ENCODE measurements at places on chromosomes 16 and 17.

DNA sequence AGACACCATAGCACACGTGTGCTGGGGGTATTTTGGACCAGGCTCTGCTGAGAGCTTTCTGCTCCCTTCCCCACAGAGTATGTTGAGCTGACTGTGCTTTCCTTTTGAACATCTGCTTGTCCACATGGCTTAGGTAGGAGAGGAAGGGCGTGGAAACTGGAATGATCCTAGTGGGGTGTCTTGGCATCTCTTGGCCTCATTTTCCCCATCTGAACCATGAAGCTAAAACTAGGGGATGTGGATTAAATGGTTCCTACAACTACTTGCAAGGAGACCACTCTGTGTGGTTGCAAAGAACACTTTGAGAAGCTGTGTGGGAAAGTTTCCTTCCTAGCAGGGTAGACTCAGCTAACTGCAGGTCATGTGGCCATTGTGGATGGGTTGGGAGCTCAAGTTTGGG lies 6.7 kb upstream of the NLRC5 start:
- DNase-seq = no peak

GRCh38 chr17:1779571-1780131 lies 17.8 kb downstream of the SERPINF1 start:
- no peak for DNase-seq

- peak; percentile 36 for DNase-seq
Observed at GRCh38 chr16:88782454-88783390, 2.3 kb downstream of the PIEZO1 start.

DNA sequence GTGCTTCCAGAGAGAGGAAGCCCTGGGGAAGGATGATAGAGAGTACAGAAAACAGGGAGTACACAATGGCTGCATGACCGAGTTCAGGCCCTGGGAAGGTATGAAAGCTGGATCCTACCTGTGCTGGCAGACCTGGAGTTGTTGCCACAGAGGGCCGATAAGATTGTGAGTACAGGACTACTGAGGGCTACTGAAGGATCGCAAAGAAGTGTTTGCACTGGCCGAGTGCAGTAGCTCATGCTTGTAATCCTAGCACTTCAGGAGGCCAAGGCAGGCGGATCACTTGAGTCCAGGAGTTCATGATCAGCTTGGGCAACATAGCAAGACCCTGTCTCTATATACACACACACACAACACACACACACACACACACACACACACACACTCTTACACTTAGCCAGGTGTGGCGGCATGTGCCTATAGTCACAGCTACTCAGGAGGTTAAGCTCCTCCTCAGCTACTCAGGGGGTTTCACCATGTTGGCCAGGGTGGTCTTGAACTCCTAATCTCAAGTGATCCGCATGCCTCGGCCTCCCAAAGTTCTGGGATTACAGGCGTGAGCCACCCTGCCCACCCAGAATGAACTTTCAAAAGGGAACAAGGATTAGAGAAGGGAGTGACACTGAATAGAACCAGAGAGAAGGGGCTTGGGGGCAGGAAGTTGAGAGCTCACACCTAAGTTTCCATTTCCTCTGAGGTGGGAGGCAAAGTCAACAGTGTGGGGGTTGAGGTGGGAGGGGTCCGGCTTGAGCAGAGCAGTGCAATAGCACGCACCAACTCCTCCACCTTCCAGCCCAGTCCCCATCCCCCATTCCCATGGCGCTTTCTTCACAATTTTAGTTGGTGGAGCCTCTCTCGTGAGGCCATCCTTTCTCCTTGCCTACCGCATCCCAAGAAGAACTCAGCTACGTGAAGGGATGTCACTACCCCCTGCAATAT lies 7.5 kb downstream of the SCIMP start:
- DNase-seq = no peak

GRCh38 chr17:2283302-2283701 lies 20.3 kb downstream of the SMG6 start:
- DNase-seq = no peak
